NCI-H187 treated with DMSO at 0.1 percent for 48 hours (cell line): ENCODE measurements at places on chromosomes 11 and 22.

DNA sequence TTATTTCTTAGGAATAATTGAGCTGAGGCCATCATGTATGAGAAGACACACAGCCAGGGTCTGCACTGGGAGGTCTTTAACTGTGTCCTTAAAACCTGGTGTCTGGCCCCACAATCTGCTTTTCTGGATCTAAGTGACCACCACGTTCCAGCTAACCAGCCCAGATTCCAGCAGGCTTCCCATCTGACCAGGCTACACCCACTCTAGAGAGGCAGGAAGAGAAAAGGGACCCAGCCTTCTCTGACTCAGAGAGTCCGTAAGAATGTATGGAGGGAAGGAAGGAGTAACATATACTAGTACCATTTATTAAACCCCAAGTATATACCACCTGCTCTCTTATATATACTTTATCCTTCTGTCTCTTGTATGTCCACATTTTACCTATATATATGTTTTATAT is 80.1 kb downstream of the LDLRAD3 start:
- no peak for DNase-seq

- no peak for DNase-seq
Observed at GRCh38 chr11:77775936-77776335, 44.6 kb downstream of the RSF1 start.

GRCh38 chr11:12848413-12848812 is 160.7 kb upstream of the RASSF10 start:
- no peak for DNase-seq

GRCh38 chr11:84800755-84801346 is 826.3 kb downstream of the DLG2 start:
- no peak for DNase-seq

GRCh38 chr11:20656901-20657300 is 12.5 kb upstream of the NELL1 start:
- DNase-seq, result no peak

- DNase-seq, result no peak
Observed at GRCh38 chr22:18120857-18121256, 10.2 kb downstream of the TUBA8 start.

- no peak for DNase-seq
Observed at GRCh38 chr11:95647355-95647754, 142.2 kb downstream of the FAM76B start.

- no peak for DNase-seq
Observed at GRCh38 chr22:49372111-49372529, 455.6 kb downstream of the BRD1 start.

DNA sequence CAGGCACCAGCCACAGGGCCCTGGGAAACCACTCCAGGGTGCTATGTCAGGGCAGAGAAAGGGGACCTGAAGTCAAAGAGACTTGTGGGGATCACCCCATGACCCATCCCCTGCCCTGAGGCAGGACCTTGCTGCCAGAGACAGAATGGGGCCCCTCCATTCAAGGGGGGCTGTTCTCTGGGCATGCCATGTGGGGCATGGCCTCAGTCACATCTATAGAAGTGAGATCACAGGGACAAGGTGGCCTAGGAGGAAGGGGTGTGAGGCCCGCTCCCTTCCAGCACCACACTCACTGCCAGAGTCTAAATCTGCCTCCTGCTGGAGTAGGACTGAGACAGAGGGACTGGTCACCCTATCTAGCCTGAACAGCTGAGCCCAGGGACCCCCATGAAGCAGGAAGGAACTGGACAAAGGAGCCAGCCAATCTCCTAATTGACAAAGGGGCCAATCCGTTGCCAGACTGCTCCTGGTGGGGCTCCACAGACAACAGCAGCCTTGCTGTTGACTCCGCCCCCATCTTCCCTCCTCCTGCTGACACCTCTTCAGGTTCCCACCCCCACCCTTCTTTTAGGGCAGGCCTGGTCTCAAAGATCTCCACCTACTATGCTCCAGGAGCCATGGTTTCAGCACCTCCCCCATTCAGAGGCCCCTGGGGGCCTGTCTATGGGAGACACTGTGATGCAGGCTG is 26.0 kb downstream of the NEAT1 start:
- no peak for DNase-seq

DNA sequence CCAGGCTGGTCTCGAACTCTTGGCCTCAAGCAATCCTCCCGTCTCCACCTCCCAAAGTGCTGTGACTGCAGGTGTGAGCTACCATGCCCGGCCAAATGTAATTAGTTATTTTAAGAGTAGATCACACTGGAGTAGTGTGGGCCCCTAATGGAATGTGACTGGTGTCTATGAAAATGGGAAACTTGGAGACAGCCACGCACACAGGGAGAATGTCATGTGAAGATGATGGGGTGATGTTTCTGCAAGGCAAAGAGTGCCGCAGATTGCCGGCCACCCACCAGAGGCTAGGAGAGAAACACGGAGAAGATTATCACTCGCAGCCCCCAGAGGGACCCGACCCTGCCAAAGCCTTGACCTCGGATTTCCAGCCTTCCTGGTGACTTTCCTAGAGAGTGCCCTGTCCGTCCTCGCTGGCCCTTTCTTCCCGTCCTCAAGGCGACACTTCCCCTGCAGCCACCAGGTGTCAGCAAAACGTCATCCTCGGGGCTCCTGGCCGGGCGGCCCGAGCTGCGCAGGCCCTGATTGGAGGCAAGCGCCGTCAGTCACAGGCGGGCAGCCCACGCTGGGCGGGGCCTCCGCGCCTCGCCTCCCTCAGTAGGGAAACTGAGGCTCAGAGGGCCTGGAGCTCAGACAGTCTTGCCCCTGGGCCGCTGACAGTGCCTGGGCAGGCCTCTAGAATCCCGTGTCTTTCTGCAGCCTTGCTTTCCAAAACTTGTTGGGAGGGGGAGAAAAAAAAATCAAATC is 16.3 kb downstream of the CRYBB2 start:
- no peak for DNase-seq

GRCh38 chr22:45185718-45186514 is 22.2 kb downstream of the NUP50 start:
- no peak for DNase-seq

GRCh38 chr11:2662430-2663299 is 37.1 kb downstream of the KCNQ1OT1 start:
- DNase-seq, result no peak

- no peak for DNase-seq
Observed at GRCh38 chr22:38353701-38354100, 36.5 kb upstream of the CSNK1E start.

- peak; percentile 46 for DNase-seq
Observed at GRCh38 chr11:69670158-69670845, 4.9 kb downstream of the LTO1 start.

- DNase-seq, result no peak
Observed at GRCh38 chr11:36155770-36156160, 133.5 kb downstream of the COMMD9 start.

DNA sequence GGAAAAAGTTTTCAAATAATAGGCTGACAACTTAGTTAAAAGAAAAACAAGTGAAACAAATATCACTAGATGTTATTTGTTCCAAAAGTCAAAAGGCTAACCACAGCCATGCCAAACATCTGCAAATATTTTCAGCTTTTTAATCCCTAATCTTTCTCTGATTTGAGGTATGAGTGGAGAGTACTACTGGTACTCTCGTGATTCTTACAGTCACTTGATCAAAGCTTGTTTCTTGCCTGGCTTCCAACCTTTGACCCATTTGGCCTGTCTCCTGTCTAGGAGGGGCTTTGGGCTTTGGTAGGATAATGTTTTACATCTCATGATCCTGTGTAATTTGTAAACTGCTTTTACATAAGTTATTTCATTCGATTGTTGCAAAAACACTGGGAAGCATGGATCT is 301.8 kb upstream of the SORL1-AS1 start:
- DNase-seq, result no peak

DNA sequence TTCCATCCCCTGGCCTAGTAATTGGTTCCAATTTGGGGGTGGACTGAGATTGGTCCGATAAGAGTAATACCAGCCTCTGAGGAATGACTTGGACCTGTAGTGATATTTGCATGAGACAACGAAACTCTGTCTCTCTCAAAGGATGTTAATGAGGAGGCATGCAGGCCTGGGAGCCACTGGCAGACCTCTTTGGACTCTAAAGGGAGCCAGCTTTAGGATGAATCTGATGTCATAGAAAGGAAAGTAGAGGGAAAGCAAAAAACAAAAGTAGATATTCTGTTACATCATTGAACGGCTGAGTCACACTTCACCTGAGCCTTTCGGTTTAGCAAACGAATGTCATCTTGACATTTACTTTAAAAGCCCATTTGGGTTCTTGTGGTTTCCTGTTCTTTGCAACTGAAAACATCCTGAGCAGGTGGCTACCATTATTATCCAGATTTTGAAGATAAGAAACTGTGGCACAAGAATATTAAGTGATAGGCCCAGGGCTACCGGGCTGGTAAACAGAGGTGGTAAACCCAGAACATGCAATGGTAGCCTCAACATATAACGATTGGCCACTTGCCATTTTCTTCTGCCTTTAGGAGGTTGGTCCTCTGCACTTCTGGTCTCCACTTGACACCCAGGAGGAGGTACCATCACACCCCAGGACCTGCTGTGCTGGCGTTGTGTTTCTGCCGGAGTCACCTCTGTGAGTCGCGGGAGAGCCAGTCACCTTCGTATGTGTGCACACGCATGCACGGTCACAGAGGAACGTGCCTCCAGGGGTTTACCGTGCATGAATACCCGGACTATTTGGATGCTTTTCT is 42.7 kb downstream of the RTL6 start:
- peak; percentile 21 for DNase-seq

GRCh38 chr22:38292694-38293093 is 19.9 kb upstream of the TMEM184B start:
- DNase-seq, result no peak

DNA sequence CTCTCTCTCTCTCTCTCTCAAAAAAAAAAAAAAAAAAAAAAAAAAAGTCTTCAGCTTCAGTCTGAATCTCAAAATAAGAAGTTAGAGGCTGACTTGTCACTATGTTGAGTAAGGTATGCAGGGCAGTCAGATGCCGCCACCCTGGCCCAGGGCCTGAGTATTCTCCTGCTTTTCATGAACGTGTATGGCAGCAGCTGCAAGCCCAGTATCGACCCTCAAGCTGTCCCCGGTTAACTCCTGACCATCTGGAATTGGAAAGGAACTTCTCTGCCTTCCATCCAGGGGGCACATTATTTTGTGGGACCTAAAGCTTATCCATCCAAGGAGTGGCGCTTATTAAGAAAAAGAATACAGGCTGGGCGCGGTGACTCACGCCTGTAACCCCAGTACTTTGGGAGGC is 11.4 kb downstream of the MRGPRD start:
- DNase-seq, result no peak

GRCh38 chr11:70876685-70877084 is 375.7 kb downstream of the SHANK2 start:
- DNase-seq, result no peak

- no peak for DNase-seq
Observed at GRCh38 chr22:45585437-45585755, 82.7 kb downstream of the FBLN1 start.
